ENCODE measurements at places on chromosomes 1 and 21. TPM values are rescaled to one million over a fixed set of nuclear protein-coding genes. Genes with fewer than 3 reads are reported as not detected.
A peak's percentile ranks its signal among the peaks of the same experiment; 100 is the strongest.

The RBBP5 gene
- total RNA-seq: 18.7 TPM

The SERPINC1 gene
- not detected for total RNA-seq

The TCEA3 gene
- 2.1 TPM for total RNA-seq

The PTP4A2 gene
- 110 TPM for total RNA-seq

The TMEM54 gene
- 1.8 TPM for total RNA-seq

The ASPM gene
- 31.6 TPM for total RNA-seq

The HFM1 gene
- 13.4 TPM for total RNA-seq

GRCh38 chr1:70090875-70091274 is 114.5 kb downstream of the LRRC40 start:
- no peak for ATAC-seq

DNA sequence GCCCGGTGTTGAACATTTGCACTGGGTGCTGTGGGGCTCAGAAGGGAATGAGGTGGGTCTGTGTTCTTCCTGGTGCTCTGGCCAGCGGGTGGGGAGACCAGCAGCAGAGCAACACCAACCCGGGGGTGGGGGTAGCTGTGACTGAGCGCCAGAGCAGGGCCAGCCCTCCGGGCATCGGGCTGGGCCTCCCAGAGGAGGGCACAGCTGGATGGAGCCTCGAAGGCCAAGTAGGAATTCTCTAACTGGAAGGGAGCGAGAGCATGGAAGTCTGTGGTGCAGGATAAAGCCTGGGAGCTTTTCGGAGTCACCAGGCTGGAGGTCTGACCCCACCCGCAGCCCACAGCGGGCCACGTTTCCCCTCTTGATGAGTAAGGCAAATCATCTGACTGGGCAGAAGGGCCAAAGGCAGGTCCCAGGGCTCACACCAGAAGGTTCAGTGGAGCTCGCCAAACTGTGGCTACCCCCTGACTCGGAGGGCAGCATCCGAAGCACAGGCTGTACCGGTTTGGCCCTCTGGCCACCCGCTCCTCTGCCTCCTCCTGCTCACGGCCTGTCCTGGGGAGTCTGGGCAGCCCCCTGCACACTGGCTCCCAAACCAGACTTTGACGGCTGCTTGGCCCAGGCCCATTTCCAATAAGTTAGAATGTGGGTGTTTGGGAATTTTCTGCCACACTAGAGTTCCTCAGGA is 18.8 kb downstream of the SLC1A7 start:
- peak; percentile 10 for ATAC-seq

DNA sequence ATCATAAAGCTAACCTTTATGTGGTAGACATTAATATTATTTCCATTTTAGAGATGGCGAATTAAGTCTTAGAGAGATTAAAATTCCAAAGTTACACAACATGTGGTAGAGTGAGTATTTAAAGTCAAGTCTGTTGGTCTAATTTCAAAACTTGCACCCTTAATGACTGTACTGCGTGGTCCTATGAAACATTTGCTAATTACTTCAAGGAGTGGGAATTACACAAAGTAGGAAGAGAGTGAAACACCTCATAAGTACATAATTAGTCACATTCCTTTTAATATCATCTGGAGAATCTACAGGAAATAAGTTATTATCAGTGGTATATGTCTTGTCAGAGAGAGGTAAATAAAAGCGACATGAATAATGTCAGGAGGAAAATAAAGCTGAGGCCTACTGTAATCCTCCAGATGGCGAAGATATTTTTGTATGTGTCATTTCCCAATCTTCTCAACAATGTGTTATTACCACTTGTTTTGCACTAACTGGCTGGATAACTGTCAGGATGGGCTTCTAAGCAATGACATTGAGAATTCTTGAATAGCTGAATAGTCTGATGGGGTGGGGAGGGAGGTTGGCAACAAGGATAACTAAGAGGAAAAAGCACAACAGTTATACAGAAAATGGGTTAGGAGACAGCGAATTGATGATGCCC is 95.5 kb downstream of the TNFSF18 start:
- no peak for ATAC-seq

GRCh38 chr1:65255035-65255655 is 54.2 kb upstream of the DNAJC6 start:
- peak; percentile 5 for ATAC-seq

DNA sequence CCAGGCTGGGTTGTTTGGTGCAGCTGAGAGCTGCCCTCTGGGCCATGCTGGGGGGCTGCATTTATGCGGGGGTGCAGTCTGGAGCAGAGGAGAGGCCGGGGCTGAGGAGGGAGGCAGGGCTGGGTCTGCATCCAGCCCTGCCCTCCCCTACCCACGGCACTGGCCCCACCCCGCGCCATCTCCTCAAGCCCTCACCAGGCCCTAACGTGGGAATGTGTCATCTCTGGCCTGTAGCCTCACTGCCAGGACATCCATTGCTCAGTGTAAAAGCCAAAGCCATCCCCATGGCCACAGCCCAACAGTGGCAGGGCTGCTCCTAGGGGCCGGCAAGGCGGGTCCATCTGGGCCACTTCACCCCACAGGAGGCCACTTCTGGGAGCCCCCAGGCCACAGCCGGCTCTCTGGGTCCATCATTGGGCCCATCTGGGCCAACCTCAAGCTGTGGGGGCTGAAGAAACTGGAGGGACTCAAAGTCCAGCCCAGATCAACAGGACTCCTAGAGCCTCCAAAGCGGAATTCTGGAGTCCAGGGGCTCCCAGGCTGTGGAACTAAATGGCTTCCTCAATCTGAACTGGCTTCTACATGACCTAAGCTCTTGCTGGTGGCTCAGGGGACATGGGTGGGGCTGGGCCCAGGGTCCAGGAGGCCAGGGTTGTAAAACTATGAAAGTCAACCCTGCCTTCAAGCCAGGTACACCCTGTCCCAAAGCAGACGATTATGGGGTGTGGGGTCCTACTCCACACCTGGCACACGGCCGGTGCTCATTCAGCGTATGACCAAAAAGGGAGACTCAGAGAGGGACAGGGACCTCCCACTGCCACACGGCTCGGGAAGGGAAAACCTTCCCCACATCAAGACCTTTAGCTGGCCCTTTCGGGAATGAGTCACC is 32.6 kb downstream of the RUNX3 start:
- peak; percentile 21 for ATAC-seq

DNA sequence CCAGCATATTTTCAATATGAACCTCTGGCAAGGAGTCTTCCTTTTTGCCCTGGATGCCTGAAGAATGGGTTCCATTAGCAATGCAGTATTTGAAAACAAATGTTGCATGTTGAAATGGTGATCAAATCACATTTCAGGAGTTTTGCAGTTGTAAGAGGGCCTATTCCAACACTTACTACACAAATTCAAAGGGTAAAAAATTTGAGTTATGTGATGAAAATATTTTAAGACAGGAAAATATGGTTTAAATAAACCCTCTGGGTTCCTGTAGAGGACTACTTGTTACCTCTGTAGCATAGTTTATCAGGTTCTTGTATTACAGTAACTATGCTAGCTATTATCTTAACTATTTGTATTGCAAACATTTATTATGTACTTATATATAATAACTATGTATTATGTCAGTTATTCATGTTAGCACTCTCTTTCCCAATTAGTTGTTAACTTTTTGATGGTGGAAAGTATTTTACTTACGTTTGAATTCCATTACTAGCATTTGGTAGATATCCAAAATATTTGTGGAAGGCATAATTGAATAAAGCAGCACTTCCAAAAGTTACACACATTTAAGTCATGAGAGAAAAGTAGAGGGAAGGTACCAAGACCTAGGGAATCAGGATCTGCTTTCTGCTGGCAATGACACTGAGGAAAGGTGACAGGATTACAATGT is 312.9 kb downstream of the GRIK1 start:
- ATAC-seq: no peak

DNA sequence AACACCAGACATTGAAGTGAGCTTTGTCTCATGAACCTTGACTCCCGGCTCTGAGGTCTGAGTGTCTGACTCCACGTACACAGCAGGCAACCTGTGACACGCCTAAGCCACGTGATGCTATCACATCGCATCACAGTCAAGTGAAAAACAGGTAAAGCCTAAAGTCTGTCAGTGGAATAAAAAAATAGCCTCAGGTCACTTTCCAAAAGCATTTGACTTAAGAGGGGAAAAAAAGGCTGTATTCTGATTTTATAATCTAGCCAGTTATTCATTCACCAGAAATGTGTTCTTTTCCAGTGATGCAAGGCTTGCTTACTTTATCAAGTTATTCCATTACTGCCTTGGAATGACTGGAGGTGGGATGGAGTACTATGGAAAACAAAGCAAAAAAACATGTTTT is 163.2 kb upstream of the HMCN1 start:
- ATAC-seq: no peak

DNA sequence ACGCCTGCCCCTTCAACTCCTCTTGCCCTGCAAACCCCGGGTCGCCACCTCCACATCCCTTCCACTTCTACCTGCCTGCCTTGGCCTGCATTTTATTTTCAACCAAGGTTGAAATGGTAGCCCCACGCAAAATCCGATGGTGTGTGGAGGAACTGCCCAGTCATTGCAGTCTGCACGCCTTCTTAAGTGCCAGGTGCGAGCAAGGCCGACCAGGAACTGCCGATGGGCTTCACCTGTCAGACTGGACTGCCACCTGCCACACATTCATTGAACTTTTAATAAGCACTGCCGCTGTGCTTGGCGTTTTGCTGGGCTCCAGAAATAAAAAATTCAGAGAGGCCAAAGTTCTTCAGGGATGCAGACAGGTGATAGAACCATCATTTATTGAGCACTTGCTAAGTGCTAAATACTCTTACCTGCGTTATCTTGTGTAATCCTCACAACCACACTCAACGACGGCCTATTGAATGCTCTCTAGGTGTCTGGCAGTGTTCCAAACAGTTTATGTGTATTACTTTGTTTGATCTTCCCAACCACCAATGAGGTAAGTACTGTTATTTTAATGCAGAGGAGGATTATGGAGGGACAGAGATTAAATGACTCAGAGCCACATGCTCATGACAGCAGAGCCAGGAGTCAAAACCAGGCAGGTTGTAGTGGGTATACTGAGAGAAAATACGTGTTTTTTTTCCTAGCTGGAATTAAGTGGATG is 36.2 kb downstream of the CACHD1 start:
- ATAC-seq: no peak

DNA sequence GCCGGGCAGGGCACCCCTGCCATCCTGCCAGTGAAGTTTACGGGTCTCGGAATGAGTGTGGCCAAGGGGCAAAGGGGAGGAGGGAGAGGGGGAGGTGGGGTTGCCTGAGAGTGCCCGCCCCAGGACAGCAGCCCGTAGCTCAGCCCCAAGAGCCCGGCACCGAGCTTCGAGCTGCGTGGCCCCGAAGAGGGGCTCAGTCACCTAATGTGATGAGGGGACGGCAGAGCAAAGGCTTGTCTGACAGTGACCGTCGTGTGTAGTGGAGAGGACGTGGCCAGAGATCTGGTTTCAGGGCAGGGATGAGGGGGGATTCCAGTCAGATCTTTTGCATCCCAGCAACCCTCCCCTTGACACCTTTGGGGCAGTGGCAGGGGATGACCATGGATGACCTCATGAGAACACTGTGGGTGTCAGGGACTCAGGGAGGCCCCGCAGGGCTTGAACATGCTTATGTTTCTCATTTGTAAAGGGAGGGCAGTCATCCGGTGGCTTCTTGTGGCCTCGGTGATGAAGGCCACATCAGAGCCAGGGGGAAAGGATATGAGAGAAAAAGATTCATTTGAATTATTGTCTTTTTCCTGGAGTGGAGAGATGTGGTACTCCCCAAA is 1.1 kb upstream of the TRPM2 start:
- no peak for ATAC-seq

GRCh38 chr1:235075048-235075776 is 53.4 kb downstream of the TOMM20 start:
- ATAC-seq: peak; percentile 68

DNA sequence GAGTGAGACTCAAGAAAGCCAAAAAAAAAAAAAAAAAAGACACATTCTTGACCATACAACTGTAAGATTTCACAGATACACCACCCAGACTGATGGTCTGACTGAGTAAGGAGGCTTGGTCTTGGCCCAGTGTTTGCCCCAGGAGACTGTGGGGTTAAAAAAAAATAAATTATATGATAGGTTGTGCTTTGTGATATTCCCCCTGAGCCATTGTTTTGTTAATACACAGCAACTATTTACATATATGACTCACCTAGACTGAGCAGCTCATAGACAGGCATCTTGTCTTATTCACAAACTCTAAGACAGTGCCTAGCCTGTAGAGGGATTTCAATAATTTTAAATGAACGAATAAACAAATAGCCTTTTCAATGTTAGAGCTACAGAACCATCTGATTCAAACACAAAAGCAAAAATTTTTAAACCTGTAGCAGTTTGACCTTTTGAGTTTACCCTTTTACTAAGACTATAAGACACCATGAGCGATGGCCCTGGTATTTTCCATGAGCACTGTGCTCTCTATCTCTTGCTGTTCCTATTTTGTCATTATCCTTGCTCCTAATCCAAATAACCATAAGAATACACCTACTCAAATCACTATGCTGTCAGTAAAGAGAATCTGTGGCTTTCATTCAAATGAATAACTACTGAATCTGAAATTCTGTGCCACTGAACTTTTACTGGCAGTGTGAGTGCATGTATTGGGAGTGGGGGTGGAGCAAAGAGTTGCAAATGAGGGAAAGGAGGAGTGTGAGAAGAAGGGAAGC is 199.4 kb upstream of the PTBP2 start:
- ATAC-seq: peak; percentile 30

- no peak for ATAC-seq
Measured at GRCh38 chr1:165836664-165837482, 9.5 kb downstream of the UCK2 start.

GRCh38 chr1:59100708-59101374 is 196.1 kb upstream of the FGGY start:
- no peak for ATAC-seq

DNA sequence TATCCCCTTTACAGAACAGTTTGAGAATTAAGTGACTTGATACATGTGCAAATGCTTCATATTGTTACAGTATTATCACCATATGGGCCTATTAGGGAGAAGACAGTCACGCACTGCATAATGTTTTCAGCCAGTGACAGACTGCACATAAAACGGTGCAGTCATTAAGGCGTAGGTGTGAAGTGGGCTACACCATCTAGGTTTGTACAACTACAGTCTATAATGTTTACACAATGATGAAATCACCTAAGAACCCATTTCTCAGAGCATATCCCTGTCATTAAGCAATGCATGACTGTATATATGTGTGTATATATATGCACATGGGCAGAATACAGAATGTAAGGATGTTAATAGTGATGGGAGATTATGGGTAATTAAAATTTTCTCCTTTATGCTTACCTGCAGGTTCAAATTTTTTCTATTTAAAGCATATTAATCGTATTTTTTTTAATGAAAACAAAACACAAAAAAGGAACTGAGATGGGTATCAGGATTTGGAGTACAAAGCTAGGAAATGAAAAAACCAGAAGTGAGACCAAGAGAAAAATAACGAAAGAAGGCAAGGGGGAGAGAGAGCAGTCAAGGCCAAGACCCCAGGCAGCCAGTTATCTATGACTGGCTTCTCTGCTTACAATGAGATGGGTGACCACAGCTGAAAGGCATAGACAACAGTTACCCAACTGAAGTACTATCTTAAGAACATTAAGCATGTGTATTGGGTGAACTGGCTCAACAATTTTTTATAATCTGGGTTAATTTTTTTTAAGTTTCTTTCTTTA is 122.9 kb upstream of the DAB1 start:
- ATAC-seq: peak; percentile 54

DNA sequence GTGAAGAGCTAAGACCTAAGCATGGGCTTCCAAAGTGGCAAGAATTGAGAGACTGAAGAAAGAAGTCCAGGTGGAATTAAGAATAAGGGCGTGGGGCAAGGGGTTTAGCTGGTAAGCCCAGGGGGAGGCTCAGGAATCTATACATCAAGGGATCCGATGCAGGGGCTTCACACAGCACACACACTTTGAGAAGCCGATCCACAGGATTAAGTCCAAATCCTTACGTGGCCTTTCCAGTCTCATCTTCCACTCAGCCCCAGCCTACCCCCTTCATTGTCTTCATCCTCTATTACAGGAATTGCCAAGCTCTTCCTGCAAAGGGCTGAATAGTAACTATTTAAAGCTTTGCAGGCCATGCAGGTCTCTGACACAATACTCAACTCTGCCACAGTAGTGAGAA is 101.3 kb downstream of the TGFBR3 start:
- no peak for ATAC-seq

Measured in motor neuron (in vitro differentiated cells).